CD4-positive, alpha-beta T cell treated with Interleukin-12 subunit alpha and Interleukin-12 subunit beta, for 1 hour (primary cell): ENCODE measurements at places on chromosomes 7 and 10.
A peak's percentile ranks its signal among the peaks of the same experiment; 100 is the strongest.

DNA sequence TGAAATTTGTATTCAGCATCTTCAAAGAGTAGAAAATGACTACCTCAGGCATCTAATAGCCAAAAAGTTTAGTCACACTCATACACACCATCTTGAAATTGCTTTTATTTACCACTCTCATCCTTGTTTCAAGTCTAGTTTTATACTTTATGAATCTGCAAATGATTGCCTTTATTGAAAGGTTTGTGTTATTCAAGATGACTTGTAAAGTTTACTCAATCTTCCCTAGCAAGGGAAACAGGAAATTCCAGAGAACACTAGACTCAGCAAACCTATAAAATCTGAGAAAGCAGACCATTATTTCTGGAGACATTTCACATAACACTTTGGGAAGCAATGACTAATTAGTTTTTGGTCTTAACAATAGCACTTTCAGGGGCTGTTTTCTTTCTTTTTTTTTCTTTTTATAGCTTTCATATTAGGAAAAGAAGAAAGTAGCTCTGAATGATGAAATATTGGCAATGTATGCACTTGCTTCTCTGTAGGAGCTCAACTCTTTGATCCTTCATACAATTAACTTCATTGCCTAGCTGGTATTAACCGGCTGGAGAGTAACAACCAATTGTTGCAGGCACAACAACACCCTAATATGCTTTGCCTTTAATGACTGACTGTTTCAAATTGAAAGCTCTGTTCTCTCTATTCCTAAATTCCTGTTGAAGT, 68.9 kb upstream of the HDAC9 start:
- no peak for DNase-seq

DNA sequence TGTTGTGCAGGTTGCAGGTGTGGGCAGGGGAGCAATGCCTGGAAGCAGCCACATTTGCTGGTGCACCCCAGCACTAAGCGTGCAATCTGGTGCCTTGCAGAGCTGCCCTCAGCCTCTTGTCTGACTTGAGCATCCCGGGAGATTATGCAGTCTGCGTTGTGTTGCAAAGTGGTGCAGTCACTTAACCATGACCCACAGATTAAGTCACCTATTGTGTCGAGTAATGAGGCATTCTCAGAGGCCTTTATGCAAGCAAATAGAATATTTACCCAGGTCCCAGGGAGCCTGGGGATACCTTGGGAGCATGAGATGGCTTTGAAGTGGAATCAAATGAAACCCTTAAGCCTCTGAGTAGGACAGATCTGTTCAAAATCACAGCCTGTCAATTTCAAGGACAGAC, 529.0 kb downstream of the TYW1 start:
- no peak for DNase-seq

DNA sequence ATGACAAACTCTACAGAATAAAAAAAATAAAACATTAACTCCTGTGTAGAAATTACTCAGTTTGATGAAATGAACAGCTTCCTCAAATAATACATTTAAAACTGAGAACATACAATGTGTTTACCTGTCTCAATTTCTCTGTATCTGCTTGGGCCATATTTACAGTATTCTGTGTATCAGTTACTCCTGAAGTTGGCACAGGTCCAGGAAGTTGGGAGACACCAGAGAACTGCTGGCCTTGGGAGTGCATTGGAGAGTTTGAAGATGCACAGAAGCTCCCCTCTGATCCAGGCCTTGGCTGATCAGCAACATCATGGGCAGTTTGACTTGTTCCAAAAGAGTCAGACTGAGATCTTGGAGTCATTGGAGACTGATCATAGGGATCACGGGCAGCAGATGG, 155.1 kb downstream of the GALNT11 start:
- DNase-seq: no peak

GRCh38 chr10:21808550-21808949, 195.0 kb downstream of the DNAJC1 start:
- no peak for DNase-seq

DNA sequence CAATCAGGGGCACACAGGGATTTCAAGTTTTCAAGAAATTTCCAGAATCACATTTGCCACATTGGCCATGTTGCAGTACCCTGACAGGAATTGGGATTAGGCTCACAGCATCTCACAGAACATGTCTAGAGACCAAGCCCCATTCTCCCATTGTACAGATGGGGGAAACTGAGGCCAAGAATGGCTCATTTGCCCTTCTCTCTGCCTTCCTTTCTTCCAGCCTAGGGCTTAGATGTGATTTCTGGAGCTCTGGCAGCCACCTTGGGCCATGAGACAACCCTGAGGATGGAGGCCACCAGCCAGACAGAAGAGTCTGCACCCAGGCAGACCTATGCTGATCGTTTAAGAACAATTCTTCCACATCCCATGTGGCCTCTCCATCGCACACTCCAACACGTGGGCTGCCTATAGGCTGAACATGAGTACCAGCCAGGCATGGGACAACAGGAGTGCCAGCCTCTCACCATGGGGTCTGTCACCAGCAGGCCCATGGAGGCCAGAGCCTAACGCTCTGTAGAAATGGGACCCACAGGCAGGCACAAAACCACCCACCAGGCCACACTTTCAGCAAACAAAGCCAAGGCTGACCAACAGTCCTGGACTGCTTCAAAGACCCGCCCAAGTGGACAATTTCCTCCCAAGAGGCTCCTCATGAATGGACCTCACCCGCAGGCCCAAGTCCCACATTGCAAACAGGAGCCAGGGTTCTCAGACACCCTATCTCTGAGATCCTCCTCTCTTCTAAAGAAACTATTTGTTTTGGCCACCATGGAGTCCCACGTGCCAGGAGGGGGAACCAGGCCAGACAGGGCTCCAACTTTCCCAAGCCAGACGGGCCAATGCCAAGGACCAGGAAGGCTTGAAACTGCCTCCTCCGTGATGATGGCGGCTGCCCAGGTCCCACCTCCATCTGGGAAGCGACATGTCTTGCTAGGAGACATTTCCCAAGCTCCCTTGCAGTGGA, 20.7 kb downstream of the PDGFA start:
- DNase-seq: no peak

DNA sequence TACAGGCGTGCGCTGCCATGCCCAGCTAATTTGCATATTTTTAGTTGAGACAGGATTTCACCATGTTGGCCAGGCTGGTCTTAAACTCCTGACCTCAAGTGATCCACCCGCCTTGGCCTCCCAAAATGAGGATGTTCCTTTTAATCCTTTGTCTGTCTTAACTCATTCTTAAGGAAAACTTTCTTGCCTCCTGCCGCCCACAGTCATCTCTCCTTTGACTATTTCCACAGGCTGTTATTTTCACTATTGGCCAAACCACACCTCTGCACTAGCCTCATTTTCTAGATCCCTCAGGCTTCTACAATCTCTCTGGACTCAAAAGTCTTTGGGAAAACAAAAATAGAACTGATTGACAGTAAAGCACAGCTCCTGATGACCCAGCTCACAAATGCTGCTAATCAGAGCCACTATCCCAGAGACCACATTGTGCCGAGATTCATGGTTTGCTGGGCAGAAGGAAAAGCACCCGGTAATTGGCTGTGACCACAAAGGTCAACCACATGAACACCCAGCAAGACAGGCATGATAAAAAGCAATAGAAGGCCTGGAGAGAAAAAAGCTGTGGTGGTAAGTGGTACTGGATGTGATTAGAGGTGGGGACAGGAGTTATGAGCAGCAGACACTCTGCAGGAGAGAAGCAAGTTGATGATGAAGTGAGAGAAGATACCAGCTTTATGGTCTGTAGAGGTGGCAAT, 44.1 kb upstream of the ZNRF2 start:
- DNase-seq: no peak

- DNase-seq: no peak
These were observed 52.5 kb upstream of the WNT16 start for GRCh38 chr7:121276313-121276712.

DNA sequence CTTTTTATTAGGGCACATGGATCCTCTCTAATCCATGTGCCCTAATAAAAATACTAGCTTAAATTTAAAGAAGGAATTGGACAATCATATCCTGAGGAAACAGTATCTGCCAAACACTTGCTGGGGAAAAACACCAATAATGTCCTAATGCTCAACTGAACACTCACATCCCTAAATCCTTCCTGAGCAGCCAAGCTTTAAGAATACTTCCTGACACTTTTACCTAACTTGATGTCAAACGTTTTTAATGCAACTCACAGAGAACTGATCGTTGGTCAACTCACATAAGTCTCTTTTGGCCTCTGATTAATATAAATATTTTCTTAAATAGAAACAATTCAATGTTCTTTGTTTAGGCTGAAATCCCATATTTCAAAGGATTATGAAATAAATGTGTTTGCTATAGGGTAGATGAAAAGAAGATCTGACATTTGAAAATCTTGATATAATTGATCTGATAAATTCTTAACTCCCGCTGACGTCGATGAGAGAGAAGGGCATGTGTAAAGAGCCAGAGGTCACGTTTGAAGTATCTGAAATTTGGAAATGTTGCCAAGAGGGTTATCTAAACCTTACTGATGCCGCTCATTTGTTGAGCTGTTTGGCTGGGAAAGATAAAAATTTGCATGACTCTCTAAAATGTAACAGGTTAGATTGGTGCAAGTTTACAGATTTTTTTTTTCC, 122.8 kb upstream of the RHOBTB1 start:
- no peak for DNase-seq

DNA sequence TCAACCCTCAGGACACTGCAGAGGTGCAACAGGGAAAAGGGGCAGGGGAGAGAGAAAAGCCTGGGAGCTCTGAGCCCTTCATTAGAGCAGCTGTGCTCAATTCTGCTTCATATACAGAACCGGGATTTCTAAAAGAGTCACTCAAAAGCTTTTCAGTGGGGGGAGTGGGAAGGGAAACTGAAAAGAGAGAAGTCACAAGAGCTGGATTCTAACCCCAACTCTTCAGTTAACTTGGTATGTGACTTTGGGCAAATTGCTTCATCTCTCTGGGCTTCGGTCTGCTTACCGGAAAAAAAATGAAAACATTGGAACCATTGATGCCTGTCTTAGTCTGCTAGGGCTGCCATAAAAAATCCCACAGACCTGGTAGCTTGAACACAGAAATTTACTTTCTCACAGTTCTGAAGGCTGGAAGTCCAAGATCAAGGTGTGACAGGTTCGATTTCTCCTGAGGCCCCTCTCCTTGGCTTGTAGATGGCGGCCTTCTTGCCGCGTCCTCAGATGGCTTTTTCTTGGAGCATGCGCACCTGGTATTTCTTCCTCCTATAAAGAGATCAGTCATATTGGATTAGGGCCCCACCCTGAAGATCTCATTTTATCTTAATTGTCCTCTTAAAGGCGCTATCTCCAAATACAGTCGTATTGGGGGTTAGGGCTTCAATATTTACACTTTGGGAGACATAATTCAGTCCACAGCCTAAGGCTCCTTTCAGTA, 118.3 kb upstream of the KMT2E start:
- DNase-seq: no peak

DNA sequence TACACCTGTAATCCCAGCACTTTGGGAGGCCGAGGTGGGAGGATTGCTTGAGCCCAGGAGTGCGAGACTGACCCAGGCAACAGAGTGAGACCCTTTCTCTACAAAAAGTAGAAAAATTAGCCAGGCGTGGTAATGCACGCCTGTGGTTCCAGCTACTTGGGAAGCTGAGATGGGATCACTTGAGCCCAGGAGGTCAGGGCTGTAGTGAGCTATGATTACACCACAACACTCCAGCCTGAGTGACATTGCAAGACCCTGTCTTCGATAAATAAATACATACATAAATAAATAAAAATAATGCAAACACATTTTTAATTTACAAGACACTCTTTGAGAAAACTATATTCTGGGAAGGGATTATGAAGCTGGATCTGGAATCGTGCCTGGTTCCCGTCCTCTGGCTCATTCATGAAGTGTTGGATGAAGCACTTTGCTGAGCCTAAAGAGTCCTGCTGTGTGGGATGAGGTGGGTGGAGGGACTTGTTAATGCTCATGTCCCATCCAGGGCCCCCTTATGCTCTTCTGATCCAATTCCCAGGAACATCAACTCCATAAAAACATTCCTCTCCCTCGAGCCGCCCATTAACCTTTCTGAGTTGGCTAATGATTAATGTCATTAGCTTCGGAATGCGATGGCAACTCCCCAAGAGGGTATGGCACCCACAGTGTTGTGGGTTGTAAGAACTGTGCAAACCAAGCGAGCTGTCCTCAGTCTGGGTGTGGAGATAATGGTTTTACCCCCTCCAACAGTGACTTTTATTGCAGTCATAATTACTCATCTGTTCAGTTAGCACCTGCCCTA, 236.3 kb downstream of the BAMBI start:
- DNase-seq: no peak

DNA sequence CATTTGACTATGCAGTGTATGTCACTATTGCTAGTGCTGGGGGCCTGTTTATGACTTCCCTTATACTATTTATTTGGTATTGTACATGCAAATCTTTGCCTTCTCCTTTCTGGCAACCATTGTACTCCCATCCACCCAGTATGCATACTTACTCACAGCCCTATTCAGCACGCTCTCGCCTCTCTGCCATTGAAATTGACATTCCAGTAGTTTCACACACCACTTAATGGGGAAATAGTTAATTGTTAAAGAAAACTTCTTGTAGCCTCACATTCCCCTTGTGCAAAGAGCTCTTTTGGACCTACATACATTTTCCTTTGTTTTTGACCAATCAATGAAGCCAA, 9.9 kb downstream of the CLDN12 start:
- no peak for DNase-seq

- DNase-seq: no peak
These were observed 10.5 kb upstream of the GIMAP8 start for GRCh38 chr7:150439967-150440366.

GRCh38 chr10:129900825-129901224, 63.2 kb downstream of the EBF3 start:
- no peak for DNase-seq

DNA sequence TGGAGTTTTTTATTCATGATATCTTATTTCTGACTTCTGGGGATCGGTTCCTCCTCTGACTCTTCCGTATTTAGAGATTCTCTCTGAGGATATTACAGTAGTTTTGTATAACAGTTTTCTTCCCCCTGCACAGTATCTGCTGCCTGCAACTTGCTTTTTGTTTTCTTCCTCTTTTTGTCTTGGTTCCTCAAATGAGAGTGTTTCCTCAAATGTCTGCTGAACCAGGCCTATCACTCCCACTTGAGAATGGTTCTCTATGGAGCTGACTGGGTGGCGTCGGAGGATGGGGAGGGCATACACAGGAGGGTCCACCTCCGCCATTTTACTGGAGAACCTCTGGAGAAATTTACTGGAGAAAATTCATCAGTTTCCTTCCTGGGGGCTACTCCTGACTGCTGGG, 27.7 kb downstream of the ARHGAP22 start:
- DNase-seq: peak; percentile 9

- no peak for DNase-seq
These were observed 163.3 kb downstream of the ADARB2 start for GRCh38 chr10:1573981-1574380.

DNA sequence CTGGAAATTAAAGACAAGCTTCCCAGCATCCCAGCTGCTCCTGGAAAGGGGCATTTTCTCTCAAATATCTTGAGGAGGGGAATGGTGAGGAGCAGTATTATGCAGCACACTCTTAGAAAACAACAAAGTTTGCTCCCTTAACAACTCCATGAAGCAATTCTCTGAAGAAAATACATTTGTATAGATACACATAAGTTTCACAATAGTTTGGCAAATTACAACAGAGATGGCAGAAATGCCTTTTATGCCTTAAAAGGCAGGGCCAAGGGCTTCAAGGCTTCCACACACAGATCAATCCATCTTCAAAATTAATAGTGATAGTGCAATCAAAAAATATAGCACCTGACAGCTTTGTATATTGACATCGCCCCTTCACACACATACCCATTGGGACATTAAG, 12.2 kb downstream of the DGKI start:
- DNase-seq: no peak

GRCh38 chr7:4739528-4739992, 35.9 kb upstream of the AP5Z1 start:
- DNase-seq: peak; percentile 47

GRCh38 chr7:49885593-49886285, 112.3 kb downstream of the VWC2 start:
- no peak for DNase-seq

- no peak for DNase-seq
These were observed 93.8 kb upstream of the MKI67 start for GRCh38 chr10:128220021-128220420.
